Left renal cortex interstitium (tissue), 4 donors: ENCODE measurements at places on chromosomes 3 and 15. TPM values are rescaled to one million over a fixed set of nuclear protein-coding genes. Genes with fewer than 3 reads are reported as not detected.

- no peak for DNase-seq
These were observed 81.8 kb downstream of the IQSEC1 start for GRCh38 chr3:12991481-12991837.

DNA sequence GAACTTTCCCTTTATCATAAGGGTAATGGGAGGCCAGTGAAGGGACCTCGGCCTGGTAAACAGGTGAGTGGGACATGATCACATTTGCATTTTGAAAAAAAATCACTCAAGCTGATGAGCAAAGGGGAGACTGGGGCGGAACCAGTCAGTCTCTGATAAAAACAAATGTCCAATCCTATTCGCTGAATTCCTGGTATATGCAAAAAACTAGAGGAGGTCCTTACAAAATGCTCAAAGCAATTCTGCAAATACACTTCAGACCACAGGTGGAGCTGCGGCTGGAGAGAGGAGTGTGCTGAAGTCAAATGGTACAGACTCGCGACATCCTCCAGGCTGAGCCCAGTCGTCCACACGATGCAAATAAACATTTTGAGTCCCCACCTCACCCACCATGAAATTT, 166.7 kb downstream of the FOXP1 start:
- DNase-seq: no peak

DNA sequence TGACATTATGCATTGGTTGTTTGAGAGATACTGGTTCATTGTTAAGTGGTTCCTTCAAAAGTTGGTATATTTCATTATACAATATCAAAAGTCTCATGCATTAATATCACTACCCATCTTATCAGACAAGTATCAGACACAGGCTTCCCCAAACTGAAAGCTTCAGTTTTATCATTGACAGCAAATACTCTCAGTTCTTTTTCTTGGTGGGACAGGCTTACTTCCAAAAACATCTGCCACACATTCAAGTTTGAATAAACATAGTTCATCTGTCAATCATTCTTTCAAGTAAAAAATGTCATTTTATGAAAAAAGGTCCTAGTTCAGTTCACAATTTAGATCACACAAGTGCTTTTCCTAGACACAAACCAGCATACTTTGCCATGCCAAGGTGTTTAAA, 280.0 kb upstream of the TRIM42 start:
- no peak for DNase-seq

DNA sequence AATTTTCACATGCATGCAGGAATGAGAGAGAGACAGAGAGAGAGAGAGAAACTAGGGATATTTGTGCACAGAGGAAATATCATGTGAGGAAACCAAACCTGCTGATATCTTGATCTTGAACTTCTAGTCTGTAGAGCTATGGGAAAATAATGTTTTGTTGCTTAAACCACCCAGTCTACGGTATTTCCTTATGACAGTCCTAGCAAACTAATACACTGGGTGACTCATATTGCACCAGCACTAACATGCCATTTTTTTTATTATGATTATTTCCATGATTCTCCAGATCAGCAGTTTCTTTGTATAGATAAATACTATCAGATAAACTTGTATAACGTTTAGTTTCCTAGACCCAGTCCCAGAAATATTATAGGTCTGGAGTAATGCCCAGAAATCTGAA, 1259.0 kb downstream of the ZPLD1 start:
- no peak for DNase-seq

- no peak for DNase-seq
These were observed 587.9 kb downstream of the GBE1 start for GRCh38 chr3:81173514-81173913.

GRCh38 chr3:136377508-136377907, 127.4 kb downstream of the PCCB start:
- DNase-seq: no peak

DNA sequence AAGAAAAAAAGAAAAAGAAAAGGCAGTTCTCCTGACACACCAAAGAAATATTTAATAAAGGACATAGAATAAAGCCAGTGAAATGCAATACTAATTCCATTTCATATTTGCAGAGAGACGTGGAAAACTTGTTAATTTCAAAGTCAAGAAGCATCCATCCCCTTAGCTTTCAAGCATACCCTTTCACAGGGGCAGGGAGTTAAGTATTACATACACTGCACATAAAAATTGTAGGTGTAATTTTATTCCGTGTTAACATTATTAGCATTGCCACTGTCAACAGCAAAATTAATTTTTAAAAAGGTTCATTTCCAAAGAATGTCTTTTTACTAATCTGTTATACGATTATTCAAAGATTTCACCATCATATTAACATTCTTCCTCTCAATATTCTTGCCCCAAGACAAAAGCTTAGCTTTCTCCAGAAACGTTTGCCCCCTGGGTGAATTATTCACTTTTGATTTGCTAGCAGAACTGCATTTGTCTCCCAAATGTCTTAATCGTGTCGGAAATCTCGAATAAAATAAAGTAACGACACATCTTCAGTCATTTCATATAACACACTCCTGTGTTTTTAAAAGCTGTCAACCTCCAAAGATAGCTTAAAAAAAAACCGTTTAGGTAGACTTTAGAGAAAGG, 517.9 kb downstream of the MECOM start:
- no peak for DNase-seq

GRCh38 chr15:98039596-98039995, 79.1 kb downstream of the ARRDC4 start:
- DNase-seq: no peak

GRCh38 chr3:187321766-187322165, 30.2 kb upstream of the MASP1 start:
- no peak for DNase-seq

DNA sequence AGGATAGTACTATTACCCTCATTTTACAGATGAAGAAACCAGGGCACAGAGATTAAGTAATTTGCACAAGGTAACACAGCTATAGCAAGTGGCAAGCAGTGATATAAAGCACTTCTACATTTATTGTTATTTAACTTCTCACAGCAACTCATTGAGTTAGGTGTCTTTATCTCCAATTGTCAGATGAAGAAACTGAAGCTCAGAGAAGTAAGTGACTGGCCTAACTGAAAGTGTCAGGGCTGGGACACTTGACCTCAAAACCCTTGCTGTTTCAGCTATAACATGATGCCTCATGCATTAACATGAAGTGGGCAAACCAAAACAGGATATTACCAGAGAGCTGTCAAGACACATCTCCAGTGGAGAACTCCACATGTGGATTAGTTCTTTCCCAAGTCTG, 65.8 kb upstream of the LEKR1 start:
- no peak for DNase-seq

DNA sequence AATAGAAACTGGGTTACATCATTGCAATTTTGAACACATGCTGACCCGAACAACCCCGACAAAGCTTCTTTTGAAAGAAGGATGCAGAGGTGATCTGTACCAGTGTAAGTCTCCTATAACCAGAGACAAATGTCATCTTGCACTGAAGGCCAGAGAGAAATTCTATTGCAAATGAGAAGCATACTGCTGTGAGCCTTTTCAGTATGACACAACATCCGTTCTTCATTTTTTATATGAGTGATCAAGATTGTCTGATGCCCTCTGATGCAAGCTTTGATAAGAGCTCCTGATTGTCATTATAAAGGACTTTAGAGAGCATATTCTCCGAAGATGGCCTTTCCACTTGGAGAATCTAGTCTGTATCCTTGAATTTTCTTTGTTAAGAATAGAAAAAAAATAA, 36.9 kb downstream of the PCOLCE2 start:
- no peak for DNase-seq

GRCh38 chr3:112782491-112782890, 64.2 kb downstream of the CD200R1L start:
- DNase-seq: no peak

DNA sequence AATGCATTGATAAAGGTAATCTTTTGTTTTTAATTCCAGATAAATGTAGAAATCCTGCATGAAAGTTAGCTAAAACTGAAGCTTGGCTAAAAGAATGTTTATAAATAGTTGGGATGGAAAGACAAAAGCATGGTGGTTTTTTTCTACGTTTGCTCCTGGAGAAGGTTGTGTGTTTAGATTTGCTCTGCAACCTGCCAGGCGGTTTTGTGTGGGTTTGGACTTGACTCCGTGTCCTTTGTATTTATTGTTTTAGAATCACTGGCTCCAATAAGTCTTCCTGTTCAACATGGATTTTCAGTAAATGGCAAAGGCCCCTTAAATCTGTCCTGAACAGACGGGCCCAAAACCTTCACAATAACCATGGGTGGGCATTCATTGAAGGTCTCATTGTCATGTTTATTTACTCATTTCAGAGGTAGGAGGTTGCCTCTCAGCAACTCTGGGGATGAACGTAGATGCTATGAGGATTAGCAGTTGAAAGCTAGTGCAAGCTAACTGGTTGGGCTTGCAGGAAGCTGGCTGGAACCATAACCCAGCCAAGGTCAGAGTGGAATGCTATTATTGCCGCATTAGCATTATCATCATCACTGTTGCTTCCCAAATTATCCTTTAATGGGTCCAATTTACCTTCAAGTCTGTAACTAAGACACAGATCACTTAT, 60.6 kb upstream of the ADAMTS9 start:
- no peak for DNase-seq

GRCh38 chr15:23762026-23762425, 74.9 kb upstream of the NDN start:
- no peak for DNase-seq

DNA sequence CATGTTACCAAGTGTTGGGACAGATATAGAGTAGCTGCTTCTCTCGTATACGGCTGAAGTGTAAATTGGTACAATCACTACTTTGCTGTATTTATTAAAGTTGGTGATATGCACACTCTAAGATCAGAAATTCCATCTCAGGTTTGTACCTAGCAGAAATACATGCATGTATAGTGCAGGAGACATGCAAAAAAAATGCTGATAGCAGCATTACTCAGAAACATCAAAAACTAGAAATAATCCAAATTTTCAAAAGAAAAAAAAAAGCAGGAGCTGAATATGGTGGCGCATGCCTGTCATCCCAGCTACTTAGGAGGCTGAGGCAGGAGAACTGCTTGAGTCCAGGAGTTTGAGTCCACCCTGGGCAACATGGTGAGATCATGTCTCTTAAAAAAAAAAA, 31.3 kb upstream of the BCL2A1 start:
- DNase-seq: no peak

- no peak for DNase-seq
These were observed 554.5 kb downstream of the ZIC1 start for GRCh38 chr3:147963711-147964110.

GRCh38 chr3:71045917-71046282, 537.6 kb downstream of the FOXP1 start:
- DNase-seq: no peak

DNA sequence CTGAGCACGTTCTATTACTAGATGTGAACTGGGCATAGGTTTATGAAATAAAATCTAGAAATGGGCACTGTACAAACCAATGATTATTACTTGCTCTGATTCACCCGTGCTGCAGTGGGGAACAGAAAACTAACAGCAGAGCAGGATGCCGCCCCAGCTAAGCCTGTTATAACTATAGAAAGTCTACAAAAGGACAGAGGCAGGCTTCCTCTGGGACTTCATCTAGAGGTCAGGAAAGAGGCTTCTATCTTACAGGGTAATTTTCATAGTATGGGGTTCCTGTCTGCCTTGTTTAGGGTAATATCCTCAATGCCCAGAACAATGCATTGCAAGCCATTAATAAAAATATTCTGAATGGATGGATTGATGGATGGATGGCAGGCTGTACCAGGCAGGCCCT, 177.0 kb upstream of the TBL1XR1 start:
- DNase-seq: no peak

- no peak for DNase-seq
These were observed 37.3 kb downstream of the BTD start for GRCh38 chr3:15638891-15639262.

- no peak for DNase-seq
These were observed 93.0 kb downstream of the NFKBIZ start for GRCh38 chr3:101942356-101942755.

DNA sequence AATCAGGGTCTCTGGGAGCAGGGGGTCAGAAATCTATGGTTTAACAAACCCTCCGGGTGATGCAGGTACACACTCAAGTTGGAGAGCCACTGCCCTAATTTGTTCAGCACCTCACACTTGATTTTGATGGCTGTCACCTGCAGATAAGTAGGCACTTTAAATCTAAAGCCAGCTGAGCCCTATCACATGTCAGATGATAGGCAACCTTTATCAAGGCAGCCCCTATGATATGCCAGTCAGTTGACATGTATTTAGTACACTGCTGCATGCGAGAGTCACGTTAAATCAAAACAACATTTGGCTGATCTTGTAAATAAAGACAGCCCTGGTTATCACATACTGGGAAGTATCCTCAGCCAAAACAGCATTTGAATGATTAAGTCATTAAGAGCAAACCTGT, 104.4 kb upstream of the MCTP2 start:
- DNase-seq: no peak

DNA sequence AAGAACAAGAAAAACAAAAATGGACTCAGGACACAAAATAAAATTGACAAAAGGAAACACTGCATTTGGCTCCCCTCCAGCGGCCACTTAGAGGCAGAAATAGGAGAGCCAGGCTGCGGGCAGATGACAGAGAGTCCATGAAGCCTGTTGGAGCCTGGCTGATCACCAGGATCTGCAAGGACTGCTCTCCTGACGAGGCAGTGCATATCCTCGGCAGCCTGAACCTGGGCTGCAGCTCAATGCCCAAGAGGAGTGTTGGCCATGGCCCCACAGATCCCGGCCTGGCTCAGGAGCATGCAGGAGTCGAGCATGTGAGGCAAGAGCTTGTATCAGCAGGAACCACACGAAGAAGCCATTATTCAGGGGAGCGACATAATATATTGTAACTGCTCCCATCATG, 199.8 kb downstream of the STT3B start:
- no peak for DNase-seq

- DNase-seq: no peak
These were observed 556 bp downstream of the ANKRD63 start for GRCh38 chr15:40282147-40282868.

GRCh38 chr3:178184833-178185232, 351.4 kb upstream of the KCNMB2 start:
- no peak for DNase-seq

- DNase-seq: no peak
These were observed 3.8 kb downstream of the P4HTM start for GRCh38 chr3:48993834-48994233.

- DNase-seq: no peak
These were observed 148.1 kb downstream of the NEK11 start for GRCh38 chr3:131174752-131175151.

- DNase-seq: no peak
These were observed 376.8 kb downstream of the NLGN1 start for GRCh38 chr3:173774294-173774693.

NR2E3 gene
- polyA plus RNA-seq: 0.64 TPM

MAN2A2 gene
- 42.6 TPM for polyA plus RNA-seq

CCDC39 gene
- 5.9 TPM for polyA plus RNA-seq

PDCD7 gene
- 36.8 TPM for polyA plus RNA-seq

SERINC4 gene
- polyA plus RNA-seq: not detected

MUSTN1 gene
- polyA plus RNA-seq: 0.57 TPM

ZNF860 gene
- 1.7 TPM for polyA plus RNA-seq

PYGO1 gene
- polyA plus RNA-seq: 13.3 TPM

POLG gene
- 59.2 TPM for polyA plus RNA-seq

DZIP3 gene
- 36.8 TPM for polyA plus RNA-seq

UPK1B gene
- polyA plus RNA-seq: 6.9 TPM

MST1R gene
- polyA plus RNA-seq: 1.4 TPM

H1-8 gene
- not detected for polyA plus RNA-seq

ACAD9 gene
- polyA plus RNA-seq: 32.2 TPM

LDHAL6B gene
- polyA plus RNA-seq: not detected
